ENCODE measurements at places on chromosomes 7 and 10. TPM values are rescaled to one million over a fixed set of nuclear protein-coding genes. Genes with fewer than 3 reads are reported as not detected.

GRCh38 chr10:47090903-47091302 lies 179.7 kb downstream of the PTPN20 start:
- no peak overlapping the region for H3K27ac ChIP-seq
- no peak overlapping the region for H3K4me3 ChIP-seq
- H3K27me3 ChIP-seq: no peaks in the 10 kb centered on the region
- H3K36me3 ChIP-seq: no peaks in the 10 kb centered on the region
- no peaks in the 10 kb centered on the region for H3K4me1 ChIP-seq
- DNase-seq: no peak

DNA sequence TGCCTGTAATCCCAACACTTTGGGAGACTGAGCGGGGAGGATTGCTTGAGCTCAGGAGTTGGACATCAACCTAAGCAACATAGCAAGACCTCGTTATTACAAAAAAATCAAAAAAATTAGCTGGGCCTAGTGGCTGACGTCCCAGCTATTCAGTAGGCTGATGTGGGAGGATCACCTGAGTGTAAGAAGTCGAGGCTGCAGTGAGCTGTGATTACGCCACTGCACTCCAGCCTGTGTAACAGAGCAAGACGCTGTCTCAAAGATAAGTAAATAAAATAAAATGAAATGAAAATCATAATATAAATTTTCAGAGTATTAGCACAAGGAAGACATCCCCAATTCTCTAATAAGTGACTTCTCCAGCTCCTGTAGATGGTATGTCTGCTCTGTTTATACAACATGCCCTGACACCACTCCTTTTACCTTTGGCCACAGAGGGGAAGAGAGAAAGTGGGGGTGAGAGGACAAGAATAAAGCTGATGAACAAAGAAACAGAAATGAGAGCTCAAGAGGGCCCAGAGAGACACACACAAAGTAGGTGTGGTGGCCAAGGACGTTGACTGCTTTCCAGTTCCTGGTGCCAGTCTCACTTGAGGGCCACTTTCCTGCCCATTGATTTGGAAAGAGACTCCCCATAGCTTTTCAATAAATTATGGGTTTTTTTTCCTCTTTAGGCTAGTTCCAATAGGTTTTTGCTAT lies 62.9 kb downstream of the PTTG1IP2 start:
- DNase-seq: no peak
- H3K36me3 ChIP-seq: no peaks in the 10 kb centered on the region
- no peaks in the 10 kb centered on the region for H3K4me1 ChIP-seq
- H3K4me3 ChIP-seq: no peak overlapping the region
- no peaks in the 10 kb centered on the region for H3K27me3 ChIP-seq

GBX1 gene
- 0.95 TPM for total RNA-seq

DTX2 gene
- 10.6 TPM for total RNA-seq

MMP21 gene
- total RNA-seq: not detected

Data from SJCRH30 (cell line).